ENCODE measurements at places on chromosomes 12 and 14.

- DNase-seq: no peak
Observed at GRCh38 chr12:6307529-6307928, 3.0 kb upstream of the PLEKHG6 start.

DNA sequence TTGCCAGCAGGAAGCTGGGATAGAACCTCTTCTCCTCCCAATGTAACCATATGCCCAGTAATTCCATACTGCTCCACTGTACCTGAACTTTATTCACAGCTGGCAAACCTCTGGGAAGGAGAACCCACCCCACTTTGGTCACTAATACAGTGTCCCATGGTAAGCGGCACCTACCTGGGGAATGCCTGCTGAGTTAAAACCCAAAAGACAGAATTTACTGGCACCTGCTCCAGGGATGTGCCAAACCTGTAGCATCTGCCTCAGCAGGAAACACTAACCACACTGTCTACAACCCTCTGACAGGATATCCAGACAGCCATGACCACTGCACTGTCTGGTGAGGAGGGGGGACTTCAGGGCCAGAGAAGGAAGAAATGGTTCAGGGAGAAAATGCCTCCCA is 26.6 kb downstream of the DDX24 start:
- DNase-seq: no peak

DNA sequence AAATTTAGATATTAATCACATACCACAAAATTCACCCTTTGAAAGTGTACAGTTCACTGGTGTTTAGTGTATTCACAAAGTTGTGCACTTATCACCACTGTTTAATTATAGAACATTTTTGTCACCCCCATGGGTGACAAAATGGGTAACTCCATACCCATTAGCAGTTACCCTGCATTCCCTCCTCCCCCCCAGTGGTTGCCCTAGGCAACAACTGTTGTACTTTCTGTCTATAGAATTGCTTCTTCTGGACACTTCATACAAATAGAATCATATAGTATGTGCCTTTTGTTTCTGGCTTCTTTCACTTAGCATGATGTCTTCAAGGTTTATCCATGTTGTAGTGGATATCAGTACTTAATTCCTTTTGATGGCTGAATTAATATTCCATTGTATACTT is 52.7 kb downstream of the FBXO34 start:
- DNase-seq: no peak

GRCh38 chr14:64880221-64881121 is 764 bp upstream of the SPTB start:
- peak; percentile 30 for DNase-seq

GRCh38 chr12:85580562-85581168 is 255.5 kb downstream of the RASSF9 start:
- DNase-seq: no peak

- DNase-seq: no peak
Observed at GRCh38 chr14:105999361-106000028, 473.1 kb downstream of the TMEM121 start.

DNA sequence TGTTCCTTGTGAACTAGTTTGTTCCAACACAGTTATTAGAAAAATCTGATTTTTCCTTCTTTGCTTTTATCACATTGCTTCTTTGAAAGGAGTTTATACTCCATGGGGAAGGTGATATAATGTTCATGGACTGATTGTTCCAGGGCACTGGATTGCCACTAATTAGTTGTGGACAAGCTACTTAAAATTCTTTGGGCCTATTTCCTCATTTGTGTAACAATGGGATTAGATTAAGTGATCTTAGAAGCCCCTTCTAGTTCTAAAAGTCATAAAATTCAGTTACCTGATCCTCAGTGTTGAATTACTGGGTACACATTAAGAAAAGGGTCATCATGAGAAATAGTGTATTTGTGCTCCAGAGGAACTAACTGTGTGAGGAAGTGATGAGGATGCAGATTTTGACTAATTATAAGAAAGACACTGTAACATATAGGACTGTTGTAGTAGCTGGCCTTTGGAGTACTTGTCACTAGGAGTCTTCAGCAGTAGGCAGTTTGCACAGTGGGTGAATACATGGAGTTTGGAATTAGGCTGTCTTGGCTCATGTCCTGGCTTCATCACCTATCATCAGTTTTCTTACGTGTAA is 82.2 kb downstream of the MIA2 start:
- DNase-seq: no peak

GRCh38 chr14:33726685-33727084 is 224.2 kb downstream of the EGLN3 start:
- no peak for DNase-seq

DNA sequence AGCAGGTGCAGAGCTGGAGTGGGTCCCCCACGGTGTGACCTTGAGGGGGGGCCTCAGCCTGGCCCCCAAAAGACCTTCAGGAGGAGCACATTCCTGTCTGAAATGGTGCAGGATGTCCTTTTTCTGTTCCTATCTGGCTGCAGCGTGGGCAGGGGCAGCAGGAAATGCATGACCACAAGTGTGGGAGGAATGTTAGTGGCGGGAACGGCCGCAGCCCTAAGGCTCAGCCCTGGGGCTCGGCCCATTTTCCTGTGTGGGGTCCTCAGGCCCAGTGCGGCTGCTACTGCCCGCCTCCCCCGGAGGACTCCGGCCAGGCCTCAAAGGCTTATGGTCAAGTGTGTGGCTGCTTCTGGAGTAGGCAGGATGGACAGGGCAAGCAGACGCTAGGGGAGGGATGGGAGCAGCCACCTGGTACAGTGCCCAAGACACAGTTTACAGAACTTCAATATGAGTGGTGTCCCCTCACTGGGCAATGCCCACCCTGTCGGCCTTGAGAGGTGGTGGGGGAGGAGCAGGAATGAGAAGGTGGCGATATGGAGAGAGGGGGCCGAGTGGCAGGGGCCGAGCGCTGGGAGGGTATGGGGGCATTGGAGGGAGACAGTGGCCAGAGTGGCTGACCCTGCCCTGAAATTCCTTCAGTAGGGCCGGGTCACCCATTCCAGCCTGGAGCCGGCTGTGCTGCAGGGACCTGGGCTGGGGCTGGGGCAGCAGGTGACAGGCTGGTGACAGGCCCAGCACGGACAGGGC is 137.4 kb downstream of the CALM1 start:
- no peak for DNase-seq

- DNase-seq: no peak
Observed at GRCh38 chr14:104335611-104336010, 197.2 kb downstream of the KIF26A start.

GRCh38 chr14:75339059-75339458 is 60.4 kb downstream of the FOS start:
- DNase-seq: no peak

GRCh38 chr12:120892265-120892664 is 11.9 kb downstream of the SPPL3 start:
- no peak for DNase-seq

DNA sequence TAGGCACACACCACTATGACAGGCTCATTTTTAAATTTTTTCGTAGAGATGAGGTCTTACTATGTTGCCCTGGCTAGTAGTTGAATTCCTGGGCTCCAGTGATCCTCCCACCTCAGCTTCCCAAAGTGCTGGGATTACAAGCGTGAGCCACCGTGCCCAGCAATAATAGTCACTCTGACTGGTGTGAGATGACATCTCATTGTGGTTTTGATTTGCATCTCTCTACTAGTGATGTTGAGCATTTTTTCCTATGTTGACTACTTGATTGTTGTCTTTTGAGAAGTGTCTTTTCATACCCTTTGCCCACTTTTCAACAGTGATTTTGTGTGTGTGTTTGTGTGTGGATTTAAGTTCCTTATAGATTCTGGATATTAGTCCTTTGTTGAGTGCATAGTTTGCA is 26.3 kb downstream of the ATP2A2 start:
- DNase-seq: no peak

DNA sequence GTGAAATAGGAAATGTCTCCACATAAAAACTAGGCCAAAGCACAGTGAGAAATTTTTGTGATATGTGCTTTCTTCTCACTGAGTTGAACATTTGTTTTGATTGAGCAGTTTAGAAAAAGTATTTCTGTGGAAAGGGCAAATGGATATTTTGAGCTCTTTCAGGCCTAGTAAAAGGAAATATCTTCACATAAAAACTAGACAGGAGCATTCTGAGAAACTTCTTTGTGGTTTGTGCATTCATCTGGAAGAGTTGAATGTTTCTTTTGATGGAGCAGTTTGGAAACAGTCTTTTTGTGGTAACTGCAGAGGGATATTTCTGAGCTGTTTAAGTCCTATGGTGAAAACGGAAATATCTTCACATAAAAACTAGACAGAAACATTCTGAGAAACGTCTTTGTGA is 582.7 kb upstream of the ALG10B start:
- DNase-seq: no peak

GRCh38 chr12:3085341-3086139 is 8.4 kb downstream of the TSPAN9 start:
- no peak for DNase-seq
